ENCODE measurements at places on chromosomes 2 and 18.

- no peak for DNase-seq
Measured at GRCh38 chr2:235049069-235049468, 97.3 kb downstream of the SH3BP4 start.

DNA sequence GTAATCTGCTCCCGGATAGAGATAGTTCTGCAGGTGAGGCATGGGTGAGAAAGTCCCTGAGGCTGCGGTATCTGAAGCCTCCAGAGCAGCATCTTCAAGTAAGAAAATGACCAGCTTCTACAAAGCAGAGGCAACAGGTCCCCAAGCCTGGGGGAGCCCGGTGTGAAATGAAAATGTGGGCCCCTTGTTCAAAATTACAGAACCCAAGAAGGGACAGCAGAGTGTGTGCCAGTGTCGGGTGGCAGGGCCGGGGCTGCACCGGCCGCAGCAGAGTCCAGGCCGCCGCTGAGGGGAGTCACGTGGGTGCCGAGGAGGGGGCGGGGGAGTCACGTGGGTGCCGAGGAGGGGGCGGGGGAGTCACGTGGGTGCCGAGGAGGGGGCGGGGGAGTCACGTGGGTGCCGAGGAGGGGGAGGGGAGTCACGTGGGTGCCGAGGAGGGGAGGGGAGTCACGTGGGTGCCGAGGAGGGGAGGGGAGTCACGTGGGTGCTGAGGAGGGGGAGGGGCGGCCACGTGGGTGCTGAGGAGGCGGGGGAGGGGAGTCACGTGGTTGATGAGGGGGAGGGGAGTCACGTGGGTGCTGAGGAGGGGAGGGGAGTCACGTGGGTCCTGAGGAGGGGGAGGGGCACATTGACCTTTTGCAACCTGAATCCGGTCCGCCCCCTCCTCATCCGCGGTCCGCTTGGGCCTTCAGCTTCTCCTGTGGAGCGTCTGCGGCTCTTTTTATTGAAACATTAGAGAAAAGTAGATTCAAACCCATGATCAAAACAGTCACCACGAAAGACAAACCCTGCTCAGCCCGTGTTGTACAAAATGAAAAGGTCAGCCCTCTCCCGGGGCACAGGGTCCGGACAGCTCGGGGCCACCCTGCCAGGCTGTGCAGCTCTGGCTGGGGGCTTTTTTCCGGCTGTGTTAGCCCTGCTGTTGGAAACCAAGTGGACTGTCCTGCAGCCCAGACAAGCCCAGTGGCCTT is 10.4 kb downstream of the COLEC11 start:
- no peak for DNase-seq

- DNase-seq: no peak
Measured at GRCh38 chr2:53519918-53520841, 247.4 kb upstream of the CHAC2 start.

- DNase-seq: no peak
Measured at GRCh38 chr2:48098539-48098938, 192.2 kb upstream of the FBXO11 start.

- DNase-seq: no peak
Measured at GRCh38 chr18:62070302-62070701, 116.6 kb downstream of the PIGN start.

- no peak for DNase-seq
Measured at GRCh38 chr2:189601043-189601442, 20.5 kb upstream of the SLC40A1 start.

GRCh38 chr18:30359521-30359920 is 683.0 kb downstream of the DSC3 start:
- no peak for DNase-seq

Measured in stimulated activated CD8-positive, alpha-beta memory T cell treated with anti-CD3 and anti-CD28 coated beads, Interleukin-2, amount 100 ng/mL, for 48 hours (primary cell).